ENCODE measurements at places on chromosomes 3 and 15.

DNA sequence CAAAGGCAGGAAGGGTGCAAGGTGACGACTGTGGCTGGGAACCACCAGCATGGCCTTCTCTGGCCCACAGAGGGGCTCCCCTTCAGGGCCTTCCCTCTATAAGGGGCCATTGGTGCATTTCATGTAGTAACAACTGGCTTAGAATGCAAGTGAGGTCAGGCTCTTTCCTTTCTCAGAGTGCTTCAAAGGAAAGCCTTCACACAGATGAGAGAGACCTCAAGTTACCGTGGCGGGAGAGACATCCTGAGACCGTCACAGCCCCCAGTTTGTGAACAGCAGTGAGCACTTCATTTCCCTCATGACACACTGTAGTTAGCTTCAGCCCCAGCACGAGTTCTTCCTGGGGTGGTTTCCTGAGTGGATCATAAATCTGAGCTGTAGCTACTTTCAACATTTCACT, 96.6 kb upstream of the LIMD1 start:
- DNase-seq = no peak

GRCh38 chr15:67784090-67784781, 41.1 kb upstream of the SKOR1 start:
- DNase-seq = no peak

DNA sequence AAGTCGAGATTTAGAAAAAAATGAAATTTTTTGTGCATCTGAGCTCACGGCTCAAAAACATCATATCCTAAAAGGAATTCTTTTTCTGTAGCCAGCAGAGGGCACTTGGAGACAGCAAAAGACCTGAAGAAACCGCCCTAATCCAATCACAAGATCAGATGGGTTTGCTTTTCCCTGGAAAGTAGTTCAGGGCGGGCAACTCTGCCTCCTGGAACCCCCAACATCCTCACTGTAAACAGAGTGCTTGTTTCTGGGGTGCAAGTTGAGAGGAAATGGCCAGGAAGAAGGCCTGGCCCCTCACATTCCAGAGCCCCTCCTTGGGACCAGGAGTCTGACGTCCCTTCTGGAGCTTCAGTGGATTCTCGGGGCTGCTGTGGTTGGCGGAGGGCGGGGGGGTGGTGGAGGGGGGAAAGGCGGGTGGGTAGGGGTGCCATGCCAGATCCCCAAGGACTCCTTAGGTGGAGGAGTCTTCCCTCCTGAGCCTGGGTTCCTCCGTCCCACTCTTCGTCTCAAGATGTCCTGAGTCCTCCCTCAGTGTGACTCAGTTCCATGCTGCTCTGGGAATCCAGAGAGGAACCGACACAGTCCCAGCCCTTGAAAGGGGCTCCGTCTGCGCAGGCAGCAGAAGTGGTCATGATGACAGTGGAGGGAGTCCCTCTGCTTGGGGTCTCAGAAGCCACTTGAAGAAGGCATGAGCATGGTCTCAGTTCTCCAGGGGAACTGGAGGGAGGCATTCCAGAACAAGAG, 35.9 kb downstream of the CCK start:
- no peak for DNase-seq

DNA sequence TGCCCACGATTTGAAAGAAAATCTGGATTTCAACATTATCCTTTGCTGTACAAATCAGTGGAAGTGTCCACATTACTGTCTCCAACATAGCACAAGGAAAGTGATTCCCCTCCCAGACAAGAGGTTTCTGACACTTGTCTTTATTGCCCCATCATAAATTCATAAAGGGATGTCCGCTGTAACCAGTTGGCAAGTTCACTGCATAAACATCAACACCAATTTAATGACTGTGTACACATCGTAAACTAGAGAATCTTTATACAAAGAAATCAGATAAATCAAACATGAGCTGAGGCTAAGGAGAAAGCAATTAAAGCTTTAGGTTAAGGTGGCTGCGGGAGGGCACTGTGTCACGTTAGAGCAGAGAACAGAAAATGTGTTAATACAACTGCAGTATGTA, 129.8 kb downstream of the MEIS2 start:
- DNase-seq = no peak

DNA sequence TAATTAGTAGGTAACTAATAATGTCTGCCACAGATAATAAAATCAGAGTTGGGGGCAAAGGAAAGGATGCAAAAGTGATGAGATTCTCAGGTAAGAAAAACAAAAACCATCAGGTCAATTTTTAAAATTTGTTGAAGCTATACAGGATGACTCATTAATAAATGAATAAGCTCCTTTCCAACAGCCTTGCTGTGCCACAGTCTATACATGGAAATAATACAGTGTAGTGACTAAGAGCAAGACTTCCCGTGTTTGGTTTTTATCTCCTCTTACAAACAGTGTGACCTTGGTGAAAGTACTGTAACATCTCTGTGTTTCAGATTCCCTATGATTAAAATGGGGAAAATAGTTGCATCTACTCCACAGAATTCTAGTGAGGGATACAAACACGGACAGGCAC, 331.6 kb downstream of the PYDC2 start:
- no peak for DNase-seq

- DNase-seq = no peak
These were observed 192.8 kb upstream of the THBS1 start for GRCh38 chr15:39388118-39388517.

DNA sequence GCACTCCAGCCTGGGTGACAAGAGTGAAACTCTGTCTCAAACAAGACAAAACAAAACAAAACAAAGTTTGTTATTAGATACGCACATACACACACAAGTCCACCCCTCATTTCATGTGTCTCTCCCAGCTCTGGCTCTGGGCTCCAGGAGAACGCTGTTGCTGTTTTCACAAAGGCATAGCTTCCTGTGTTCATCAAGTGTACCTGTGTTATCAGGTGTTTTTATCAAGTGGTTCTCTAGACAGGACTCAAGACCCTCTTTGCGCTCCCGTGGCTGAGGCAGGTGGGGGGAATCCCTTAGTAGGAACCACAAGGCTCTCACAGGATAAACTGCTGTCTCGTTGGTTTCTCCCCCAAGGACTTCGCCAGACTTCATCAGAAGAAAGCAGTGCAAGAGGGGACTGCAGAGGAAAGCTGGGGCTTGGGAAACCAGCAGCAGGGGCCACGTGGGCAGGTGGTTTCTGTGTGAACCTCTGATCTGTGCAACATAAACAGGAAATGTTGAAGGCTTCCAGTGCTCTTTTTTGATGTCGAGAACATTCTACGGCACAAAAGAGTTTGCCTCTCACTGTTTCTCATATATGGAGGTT, 6.9 kb upstream of the PPP1R2 start:
- peak; percentile 87 for DNase-seq

- DNase-seq = peak; percentile 37
These were observed 107.4 kb upstream of the SLC4A7 start for GRCh38 chr3:27591312-27592210.
